NCI-H187 treated with DMSO at 0.1 percent for 48 hours (cell line): ENCODE measurements at places on chromosomes 11 and 22.

DNA sequence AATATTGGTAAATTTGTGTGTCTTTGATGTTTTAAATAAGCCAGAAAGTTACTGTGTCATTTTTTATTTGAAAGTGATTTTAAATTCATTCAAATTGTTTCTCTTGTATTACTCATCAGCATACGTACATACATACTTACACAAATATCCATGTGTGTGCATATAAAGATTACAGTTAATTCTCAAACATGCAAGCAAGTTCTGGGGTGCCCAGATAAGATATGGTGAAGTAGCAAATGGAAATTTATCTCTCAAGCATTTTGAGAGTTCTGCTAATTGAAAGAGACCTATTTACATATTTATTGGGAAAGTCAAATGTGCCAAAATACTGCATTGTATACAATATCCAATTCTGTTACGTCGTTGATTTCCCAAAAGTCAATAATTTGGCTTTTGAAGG is 1024.0 kb upstream of the CNTN5 start:
- DNase-seq, result no peak

- DNase-seq, result no peak
These were observed 63.4 kb downstream of the GALNT18 start for GRCh38 chr11:11558396-11558795.

- DNase-seq, result no peak
These were observed 35.5 kb downstream of the MSANTD4 start for GRCh38 chr11:105986554-105986953.

DNA sequence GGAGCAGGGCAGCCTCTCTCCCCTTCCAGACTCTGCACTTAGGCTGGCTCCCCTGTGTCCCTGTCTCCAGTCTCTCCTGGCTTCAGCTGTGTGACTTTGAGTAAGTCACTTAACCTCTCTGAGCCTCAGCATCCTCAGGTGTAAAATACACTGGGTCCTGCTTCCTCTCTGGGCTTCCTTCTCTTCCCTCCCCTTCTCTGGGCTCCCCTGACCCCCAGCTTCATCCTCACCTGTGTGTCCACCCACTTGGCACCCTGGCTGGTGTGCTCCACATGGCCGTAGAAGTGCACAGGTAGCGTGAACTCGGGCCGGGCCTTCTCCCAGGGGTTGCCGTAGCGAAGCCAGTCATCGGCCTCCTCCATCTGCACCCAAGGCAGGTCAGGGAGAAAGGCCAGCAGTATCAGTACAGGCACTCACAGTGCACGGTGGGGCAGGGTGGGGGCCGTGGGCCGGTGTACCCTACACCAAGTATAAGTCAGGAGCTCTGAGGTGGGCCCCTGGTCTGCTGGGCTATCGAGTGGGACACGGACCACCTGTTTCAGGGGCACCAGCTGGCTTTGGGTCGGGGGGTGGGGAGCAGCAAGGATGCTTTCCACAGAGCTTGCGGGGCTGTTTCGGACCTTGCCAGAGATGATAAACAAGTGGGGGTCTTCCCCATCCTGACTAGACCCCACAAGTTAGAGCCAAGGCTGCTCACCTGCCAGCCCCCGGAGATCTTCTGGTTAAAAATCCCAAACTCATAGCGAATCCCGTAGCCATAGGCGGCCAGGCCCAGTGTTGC is 2.0 kb downstream of the PYGM start:
- no peak for DNase-seq

DNA sequence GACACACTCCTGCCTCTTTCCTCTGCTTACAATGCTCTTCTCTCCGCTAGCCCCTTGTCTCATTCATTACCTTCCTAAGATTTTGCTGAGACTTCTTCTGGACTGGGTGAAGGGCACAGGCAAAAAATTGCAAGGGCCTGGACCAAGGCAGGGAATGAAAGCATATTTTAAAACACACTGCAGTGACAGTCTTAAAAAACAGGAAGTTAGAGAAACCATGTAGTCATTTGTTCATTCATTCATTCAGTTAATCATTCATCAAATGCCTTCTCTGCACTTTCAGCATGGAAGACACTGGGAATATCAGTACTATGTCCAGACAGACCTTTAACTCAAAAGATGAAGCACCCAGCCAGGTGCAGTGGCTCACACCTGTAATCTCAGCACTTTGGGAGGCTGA is 44.9 kb upstream of the SWAP70 start:
- DNase-seq, result no peak

DNA sequence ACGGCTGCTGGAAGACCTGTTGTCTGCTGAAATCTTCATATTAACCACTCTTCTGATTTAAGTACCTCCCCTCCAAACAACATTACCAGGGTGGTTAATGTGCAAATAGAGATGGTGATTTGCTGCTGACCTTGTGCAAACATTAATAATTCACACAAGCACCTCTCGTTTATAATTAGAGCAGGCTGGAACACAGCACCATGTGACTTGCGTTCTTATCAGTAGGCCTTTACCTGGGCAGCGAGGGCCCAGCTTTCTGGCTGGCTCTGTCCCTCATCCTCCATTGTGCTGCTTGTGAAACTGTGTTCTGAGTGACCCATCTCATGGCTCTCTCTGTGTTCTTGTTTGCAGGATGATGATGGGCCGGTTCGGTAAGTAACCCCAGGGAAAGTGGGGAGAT is 41.0 kb upstream of the PARVG start:
- DNase-seq, result no peak

DNA sequence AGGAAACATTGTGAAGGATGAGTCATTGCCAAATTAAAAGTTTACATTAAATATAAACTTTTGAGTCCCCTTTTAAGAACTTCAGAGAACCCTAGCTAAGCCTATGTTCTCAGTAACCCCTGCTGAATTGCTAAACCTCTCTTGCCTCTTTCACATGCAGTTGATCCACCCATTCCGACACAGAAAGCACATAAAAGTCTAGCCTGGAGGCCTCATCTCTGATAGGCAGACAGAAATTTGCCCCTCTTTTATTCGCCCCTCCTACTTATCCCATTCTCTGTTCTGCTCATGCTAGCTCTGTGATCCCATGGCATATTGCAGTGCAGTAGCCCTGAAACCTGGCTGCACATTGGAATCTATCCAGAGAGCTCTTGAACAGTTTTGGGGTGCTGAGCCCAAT is 58.2 kb upstream of the PDE3B start:
- DNase-seq, result no peak

DNA sequence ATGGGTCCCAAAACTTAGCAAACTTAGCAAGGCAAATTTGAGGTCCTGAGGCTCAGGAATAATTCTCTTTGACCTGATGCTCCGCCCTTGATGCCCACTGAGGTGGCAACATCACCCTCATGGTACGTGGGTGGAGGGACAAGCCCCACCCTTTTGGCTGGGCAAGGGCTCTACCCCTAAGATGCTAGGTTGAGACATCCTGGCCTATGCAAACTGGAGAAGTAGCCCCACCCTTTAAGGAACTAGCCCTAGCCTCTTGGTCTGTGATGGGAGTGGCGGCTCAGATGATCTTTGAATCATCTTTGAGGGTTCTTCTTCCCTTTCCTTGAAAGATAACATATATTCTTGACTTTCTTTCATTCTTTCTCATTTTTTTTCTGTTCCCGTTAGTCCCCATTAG is 32.9 kb downstream of the CABIN1 start:
- DNase-seq, result no peak
